Activated gamma-delta T cell treated with Interleukin-2 at 50 U/mL for 16 hours (primary cell): ENCODE measurements at places on chromosomes 11 and 22.

DNA sequence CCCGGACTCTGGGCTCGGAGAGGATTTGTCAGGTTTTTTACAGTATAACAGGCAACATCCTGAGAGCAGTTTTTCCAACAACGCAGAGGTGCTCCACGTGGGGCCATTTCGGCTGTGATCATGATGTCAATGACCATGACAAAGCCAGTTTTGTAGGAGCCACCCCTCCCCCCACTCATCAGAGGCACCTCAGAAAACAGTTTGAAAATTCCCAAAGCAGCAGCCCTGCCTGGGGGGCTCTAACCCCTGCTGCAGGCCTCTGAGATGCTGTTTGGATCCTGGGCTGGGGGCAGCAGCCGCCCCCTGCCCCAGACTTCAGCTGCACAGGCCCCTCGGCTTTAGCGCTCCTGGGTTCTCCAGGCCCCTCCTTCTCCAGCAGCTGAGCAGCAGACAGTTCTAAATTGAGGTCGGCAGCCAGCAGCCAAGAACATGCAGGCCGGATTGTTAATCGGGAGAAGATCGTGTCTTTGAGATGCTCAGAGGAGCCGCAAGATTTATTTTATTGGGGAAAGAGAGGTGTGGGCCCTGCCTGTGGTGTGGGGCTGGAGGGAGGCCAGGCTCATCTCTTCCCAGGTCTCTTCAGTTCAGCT lies 19.4 kb downstream of the NFAM1 start:
- DNase-seq, result no peak

DNA sequence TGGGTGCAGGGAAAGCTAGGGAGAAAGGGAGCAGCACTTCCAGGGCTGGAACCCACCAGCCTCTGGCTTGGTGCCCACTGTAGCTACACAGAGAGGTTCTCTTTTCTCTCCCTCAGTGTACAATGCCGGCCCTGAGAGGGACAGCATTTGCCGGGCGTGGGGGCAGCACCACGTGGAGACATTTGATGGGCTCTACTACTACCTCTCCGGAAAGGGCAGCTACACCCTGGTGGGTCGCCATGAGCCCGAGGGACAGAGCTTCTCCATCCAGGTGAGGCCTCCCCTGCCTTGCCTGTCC lies 6.1 kb downstream of the OTOG start:
- DNase-seq, result no peak

GRCh38 chr11:129248618-129249017 lies 56.5 kb upstream of the ARHGAP32 start:
- no peak for DNase-seq

DNA sequence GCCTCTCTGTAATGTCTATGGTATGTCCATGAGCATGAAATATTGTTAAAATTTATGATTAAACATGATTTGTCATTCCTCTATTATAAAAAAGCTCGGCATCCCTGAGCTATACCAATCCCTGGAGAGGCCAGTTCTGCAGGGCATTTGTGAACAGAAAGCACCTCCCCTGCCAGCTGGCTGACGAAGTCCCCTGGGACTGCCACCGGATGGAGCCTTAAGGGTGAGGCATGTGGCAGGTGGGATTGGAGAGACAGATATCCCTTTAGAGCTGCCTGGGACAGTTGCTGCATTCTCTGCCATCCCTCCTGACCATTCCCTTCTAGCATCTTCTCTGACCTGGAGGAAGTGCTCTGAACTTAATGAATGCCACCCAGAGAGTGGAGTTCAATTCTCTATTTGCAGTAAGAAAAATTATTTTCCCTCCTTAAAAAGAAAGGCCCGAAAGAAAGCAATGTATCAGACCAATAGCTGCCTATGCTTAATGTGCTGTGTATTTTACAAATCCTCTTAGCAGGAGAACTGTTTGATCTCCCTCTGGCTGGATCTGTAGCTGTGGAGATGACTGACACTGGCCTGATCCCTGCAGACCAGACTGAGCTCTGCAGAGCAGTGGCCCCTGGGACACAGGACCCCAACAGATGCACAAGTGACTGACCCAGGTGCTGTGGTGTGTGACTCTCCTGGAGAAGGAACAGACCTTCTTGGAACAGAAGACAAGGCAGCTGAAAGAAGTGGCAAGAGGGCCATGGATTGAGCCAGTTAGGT lies 219.0 kb upstream of the NAV2 start:
- no peak for DNase-seq

DNA sequence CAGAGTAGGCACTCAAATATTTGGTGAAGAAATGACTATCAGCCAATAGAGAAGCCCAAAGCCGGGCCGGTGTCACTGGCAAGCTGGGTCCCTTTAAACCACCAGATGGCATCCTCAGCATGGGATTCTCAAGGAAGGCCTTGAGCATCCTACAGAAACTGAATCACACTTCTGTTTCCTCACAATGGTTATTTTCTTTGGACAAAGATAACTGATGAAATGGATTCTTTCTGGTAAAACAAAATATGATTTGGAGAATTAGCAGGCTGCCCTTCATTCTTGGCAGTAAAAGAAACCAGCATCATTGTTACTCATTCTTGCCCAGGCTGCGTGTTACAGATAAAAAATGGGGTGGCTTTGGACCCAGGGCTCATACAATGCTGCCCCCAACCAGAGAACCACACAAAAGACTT lies 30.3 kb upstream of the ASPHD2 start:
- peak; percentile 37 for DNase-seq

DNA sequence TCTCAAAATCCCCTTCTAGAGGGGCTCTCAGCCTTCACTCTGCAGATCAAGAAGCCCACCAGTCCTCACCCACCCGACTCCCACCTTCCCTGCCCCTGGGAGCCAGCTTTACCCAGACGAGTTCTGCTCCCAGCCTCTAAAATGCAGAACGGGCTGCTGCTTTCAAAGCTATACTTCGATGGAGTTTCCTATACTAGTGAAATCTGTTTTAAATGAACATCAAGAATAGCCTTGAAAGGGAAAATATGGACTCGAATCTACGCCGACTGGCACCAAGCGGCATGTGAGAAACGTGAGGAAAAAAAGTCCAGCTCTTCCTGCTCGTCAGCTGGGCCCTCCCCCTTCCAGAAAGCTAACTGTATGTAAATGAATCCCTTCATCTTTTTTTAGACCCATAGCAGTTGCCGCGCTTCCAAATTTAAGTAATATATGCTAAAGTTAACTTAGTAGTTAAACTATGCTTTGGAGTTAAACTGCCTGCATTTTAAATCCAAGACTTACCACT lies 211.7 kb downstream of the NTM start:
- DNase-seq, result no peak

DNA sequence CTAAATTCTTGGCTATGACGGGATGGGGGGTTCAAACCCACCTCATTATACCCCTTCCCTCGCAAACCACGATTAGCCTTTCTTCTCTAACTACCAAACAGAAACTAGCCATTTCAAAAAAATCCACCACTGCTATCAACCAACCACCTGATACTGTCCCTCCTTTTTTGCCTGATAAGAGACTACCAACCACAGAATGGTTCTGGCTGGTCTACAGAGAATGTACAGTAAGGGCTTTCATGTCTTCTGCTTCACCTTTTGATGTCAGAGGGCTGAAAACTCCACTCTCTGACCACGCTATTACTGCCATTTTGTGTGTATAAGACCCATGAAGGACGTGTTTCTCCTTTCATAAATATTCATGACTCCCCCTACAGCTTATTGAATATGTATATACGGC lies 19.1 kb downstream of the RIC3 start:
- DNase-seq, result no peak

- DNase-seq, result no peak
Measured at GRCh38 chr22:17695986-17696385, 57.4 kb downstream of the BCL2L13 start.

DNA sequence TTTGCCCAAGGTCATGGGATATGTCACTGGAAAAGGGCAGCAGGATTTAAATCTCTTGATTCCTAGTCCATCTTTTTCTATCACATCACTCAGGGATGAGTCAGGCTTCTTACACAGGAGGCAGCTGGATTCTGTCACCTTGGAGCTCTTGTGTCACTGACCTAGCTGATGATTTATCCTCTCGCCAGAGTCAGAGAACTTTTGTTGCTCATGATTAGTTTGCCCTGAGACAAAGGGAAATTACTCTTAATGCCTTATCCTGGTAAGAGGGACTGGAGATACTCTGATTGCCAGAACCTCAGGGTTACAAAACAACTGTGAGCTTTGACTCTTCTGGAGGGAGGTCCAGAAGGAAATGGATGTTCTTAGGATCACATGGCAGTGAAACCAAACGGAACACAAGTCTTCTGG lies 10.1 kb downstream of the COA4 start:
- DNase-seq, result no peak
